A549 treated with ZK216348 at 1 μM for 4 hours (cell line): ENCODE measurements at places on chromosomes 3 and 15. TPM values are rescaled to one million over a fixed set of nuclear protein-coding genes. Genes with fewer than 3 reads are reported as not detected.

CCDC39 gene
- not detected in 5 replicates for total RNA-seq

CCDC191 gene
- 1.4 to 3.7 TPM (median 1.9 TPM) in 5 replicates for total RNA-seq

EPHA3 gene
- not detected in 5 replicates for total RNA-seq

STRIT1 gene
- total RNA-seq, result not detected in 5 replicates

TM4SF4 gene
- 31.8 to 40.4 TPM (median 35.0 TPM) in 5 replicates for total RNA-seq
